ENCODE measurements at places on chromosomes 2 and 18.

DNA sequence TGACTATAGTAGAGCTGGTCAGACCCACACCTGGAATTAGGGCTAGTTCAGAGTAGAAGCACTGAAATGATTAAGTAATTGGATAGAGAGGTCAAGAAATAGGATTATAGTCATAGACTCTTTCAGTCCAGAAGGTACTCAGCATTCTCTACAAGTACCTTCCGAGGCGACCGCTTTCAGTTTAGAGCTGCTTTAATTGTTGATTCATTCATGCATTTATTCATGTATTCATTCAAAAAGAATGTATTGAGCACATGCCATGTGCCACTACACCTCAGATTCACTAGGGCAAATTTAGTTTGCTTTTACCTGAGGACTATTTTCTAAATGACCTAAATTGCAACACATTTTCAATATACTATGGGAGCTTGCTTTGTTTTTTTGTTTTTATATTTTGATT lies 48.7 kb downstream of the CRIM1 start:
- DNase-seq = no peak

DNA sequence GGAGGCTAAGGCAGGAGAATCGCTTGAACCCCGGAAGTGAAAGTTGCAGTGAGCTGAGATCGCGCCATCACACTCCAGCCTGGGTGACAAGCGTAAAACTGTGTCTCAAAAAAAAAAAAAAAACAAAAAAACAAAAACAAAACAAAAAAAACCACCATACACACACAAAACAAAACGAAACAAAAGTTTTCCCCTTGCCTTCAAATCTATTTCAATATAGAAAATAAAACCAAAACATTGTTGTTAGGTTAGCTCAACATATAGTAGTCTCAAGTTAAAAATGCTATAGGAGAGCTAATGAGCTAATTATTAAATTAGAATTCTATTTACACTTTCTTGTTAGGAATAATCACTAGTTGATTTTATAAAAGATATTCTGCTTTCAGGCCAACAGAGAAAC lies 43.3 kb downstream of the FBXO11 start:
- DNase-seq = no peak

GRCh38 chr18:434410-434809 lies 66.1 kb downstream of the COLEC12 start:
- DNase-seq = no peak

DNA sequence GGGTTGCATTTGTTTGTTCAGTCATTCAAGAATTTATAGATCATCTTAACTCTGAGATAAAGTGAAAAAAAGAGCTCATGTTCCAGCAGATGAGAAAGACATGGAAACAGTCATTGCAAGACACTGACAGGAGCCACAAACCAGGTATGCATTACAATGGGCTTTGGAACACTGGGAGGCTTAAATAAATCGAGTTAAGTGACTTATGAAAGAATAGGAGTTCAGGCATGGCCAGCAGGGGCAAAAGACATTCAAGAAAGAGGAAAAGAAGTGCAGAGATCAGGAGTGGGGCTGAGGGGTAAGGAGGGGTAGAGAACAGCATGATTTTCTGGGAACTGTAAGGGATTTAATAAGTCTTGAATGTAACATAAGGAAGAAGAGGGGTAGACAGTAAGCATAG lies 121.2 kb upstream of the EPC2 start:
- no peak for DNase-seq

DNA sequence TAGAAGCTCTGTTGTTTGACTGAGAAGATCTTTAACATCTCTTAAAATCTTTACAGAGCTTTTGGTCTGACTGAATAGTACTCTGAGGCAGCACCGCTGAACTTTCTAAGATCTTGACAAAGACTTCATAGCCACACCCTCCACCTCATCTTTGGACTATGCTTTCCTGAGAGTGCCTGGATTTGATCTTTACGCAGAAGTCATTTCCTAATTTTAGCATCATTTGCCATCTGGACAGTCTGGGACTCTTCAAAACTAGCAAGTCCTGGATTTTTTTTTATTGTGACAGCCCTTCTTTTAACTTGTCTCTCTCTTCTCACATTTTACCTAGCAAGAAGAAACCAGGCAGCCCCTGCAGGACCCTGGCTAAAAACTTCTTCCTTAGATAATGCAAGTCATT lies 188.8 kb downstream of the CTIF start:
- no peak for DNase-seq

DNA sequence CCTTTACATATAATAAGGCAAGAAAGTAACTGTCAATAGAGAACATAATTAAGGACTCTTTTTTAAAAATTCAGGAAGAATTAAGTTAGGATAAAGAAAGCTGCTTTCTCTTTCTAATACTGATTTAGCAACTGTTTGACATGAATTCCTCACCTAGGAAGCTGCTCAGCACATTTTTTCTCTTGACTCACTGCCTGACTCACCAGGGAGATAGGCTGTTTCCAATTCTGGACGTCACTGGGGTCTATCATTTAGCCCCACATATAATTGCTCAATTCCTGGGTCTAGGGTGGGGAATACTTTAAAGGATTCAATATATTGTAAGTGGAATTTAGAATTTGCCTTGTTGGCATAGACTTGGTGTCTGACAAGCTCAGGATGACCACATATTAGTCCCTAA lies 50.8 kb upstream of the UGP2 start:
- no peak for DNase-seq

DNA sequence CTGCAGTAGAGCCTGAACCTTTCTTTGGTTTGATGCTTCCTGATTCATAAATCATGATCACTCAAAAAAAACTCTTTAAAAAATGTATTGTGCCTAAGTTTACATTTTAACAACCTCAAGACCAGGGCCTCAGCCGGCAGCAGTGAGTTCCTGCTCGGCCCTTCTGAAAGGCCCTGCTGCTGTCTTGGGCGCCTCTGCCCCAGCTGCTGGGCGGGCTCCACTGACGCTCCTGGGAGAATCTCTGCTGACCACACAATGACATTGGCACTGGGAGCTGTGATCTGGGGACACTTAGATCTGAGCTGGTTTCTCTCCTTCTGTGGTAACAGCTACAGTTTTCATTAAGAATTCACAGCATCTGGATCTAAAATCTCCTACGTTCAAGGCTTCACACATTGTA lies 25.7 kb downstream of the TPO start:
- no peak for DNase-seq

- DNase-seq = no peak
Observed at GRCh38 chr2:44927985-44928482, 13.5 kb upstream of the SIX3 start.

DNA sequence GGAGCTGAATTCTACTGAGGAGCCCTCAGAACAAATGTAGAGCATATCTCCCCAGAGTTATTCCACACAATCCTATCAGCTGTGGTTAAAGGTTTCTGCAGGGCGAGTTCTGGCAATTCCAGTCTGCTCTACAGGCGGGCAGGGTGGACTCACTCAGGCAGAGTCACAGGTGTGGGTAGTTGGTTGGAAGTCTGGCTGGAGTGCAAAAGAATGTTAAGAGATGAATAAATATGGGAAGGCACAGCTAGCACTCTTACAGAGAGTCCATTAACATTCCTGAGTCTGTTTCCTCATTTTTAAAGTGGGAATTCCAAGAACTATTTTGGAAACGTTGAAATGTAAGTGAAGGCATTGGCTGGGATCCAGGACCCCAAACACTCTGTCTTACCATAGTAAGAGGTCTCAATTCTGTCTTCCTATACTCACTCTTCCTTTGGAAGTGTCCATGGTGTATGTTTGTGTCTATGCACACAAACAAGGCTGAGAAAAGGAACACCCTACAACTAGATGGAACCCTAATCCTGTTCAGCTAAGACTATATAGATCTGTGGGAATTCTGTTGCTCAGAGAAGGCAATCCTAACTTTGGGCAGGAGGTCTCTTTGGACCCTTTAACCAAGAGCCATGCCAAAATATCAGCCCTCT lies 63.3 kb upstream of the AQP4 start:
- no peak for DNase-seq

DNA sequence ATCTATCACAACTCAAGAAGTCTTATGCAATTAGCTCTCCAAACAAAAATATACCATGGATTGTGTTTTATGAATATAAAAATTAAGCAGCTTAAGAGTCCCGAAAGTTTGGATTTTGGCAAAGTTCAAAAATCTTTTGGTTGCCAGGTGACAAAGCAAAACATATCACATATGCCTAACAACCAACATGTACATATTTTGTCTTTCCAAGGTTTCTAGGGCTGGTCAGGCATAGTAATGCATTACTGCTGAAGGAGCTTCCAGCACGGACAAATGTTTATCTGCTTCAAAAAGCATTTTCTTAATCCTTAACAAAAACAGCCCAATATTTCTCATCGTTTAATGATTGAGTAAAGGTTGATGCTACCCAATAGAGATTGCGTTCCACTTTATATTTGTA lies 1327.1 kb upstream of the ZEB2 start:
- no peak for DNase-seq

- no peak for DNase-seq
Observed at GRCh38 chr2:1140389-1141003, 189.8 kb downstream of the SNTG2 start.

DNA sequence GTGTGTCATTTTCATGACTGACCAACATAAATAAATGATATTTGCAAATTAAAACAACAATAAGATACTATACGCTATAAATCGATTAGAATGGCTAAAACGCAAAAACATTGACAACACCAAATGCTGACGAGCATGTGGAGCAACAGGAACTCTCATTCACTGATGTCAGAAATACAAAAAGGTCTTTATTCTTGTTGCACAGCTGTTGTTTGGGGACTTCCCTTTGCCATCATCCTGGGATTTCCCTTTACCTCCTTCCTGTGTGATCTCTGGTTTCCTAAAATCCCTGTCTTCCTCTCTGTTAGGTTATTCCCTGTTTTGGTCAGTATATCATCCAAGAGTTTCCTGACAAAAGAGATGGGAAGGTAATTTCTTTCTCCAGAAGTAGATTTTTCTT lies 66.0 kb downstream of the NOL10 start:
- no peak for DNase-seq

GRCh38 chr18:12726774-12727550 lies 24.1 kb downstream of the PSMG2 start:
- DNase-seq = peak; percentile 75

DNA sequence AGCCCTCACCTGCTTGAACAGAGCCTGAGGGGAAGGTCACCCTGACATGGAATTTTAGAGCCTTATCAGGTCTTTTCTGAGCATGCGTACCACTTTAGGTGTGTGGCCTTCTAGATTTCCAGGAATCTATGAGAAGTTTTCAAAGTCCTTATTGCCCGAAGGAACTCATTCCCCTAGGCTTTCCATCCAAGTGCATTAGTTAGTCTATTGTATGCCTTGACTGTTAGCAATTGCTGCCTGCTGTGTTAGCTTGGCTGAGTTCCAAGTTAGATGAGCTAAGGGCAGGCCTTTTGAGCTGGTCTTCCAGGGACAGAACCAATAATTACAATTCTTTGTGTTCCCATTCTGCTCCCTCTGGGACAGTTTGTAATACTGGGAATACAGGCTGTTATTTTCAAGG lies 30.8 kb upstream of the PUM2 start:
- DNase-seq = peak; percentile 28

DNA sequence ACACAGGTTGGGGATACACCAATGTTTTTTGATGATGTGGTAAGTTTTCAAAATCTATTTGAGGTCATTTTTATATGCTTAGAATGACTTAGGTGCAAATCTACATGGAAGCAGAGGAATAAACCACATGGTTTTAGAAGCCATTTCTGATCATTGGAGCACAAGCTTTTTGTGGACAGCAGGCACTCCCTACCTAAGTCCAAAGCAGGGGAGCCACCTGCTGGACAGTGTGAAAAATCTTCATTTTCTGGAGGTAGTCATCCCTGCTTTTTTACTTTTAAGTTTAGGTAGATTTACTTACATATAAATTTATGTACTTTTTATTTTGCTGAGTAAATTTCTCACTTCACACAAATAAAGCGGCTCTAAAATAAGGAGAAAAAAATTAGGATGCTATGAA lies 323.2 kb downstream of the PLCL1 start:
- no peak for DNase-seq

DNA sequence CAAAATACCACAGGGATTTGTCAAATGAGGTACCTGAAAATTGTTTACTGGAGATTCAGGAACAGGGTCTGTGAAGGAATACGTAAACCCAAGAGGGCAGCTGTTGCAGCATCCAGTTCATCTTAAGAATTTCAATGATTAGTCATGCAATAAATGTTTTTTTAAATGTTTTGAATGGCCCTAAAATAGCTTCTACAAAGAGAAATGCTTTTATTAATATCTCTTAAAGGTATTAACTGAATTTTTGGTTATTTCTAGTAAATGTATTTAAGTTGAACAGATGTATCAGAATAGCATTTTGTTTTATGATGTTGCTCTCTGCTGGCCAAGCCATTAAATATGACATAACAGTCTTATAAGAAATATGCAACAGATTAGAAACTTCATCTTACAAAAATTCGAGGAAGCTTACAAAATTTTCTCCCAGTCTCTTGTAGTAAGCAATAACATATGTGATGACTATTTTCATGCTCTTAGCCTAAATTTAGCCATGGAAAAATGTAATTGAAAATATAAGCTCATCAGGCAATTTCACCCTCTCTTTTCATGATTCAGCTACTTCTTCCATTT lies 863.9 kb downstream of the SUCLG1 start:
- no peak for DNase-seq

GRCh38 chr18:48022531-48023329 lies 92.3 kb upstream of the SMAD2 start:
- DNase-seq = no peak

- DNase-seq = no peak
Observed at GRCh38 chr2:127332335-127332734, 38.4 kb upstream of the ERCC3 start.

- no peak for DNase-seq
Observed at GRCh38 chr2:58865436-58865835, 624.3 kb upstream of the FANCL start.

GRCh38 chr2:144503242-144503641 lies 16.7 kb downstream of the ZEB2 start:
- no peak for DNase-seq

DNA sequence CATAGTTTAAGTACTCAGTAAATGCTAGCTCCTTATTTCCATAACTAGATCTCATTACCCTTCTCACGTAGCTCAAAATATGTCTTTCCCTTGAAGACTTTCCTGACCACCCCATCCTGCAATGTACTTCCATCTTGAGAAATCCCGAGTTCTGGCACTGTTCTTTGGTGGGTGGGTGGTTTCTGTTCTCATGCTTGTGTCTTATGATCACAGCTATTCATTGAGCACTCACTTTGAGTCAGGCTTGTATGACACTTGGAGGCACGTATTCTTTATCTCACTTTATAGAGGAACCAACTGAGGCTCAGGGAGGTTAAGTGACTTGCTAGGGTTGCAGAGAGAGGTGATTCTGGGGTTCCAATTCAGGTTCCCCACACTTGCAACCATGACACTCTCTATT lies 9.0 kb upstream of the CLIP4 start:
- no peak for DNase-seq

- no peak for DNase-seq
Observed at GRCh38 chr2:219644801-219645480, 17.5 kb downstream of the SLC4A3 start.

- no peak for DNase-seq
Observed at GRCh38 chr2:95059656-95060370, 34.3 kb downstream of the MAL start.

GRCh38 chr2:229297247-229297646 lies 26.2 kb upstream of the PID1 start:
- no peak for DNase-seq

Measured in caudate nucleus (tissue), 63 donors.